HuH-7 (cell line): ENCODE measurements at places on chromosomes 7 and 10.

DNA sequence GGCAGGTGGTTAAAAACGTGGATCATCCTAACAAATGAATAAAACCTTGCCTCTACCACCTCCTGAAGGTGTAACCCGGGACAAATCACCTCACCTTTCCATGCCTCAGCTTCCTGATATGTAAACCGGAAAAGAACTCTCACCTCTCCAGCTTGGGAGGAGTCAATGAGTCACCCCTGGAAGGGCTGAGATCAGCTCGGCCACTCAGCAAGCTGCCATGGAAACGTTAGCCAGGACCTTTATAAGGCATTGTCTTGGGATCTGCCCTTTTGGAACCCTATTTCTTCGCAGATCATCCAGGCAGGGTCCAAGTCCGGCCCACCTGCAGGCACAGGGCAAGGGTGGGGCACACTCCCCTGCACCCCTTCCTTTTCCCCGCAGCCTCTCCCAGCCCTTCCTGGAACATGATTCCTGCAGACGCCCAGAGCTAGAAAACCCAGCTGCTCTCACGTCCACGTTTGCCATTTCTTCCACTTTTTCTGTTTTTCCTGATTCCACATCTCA is 81.6 kb upstream of the PFKP start:
- DNase-seq, result no peak

GRCh38 chr7:93006480-93007095 is 111.2 kb downstream of the SAMD9 start:
- no peak for DNase-seq

DNA sequence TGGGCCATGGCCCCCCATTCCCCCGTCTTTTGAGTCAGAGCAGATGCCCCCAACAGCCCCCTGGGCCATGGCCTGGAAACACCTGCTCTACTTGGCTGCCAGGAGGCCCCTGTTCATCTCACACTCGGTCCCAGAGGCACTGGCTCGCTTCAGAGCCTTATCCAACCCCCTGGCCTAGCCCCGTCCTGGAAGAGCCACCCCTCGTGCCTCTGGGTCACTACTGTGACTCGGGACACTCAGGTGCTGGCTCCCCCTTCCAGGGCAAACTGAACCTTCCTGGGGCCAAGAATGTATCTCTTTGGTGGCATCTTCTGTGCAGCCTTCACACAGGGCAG is 7.0 kb downstream of the POLR2J start:
- DNase-seq, result no peak

- DNase-seq, result no peak
Observed at GRCh38 chr7:80711531-80711930, 73.1 kb downstream of the CD36 start.

- no peak for DNase-seq
Observed at GRCh38 chr7:113519472-113519871, 399.3 kb downstream of the PPP1R3A start.

GRCh38 chr7:120229084-120229483 is 43.9 kb upstream of the KCND2 start:
- no peak for DNase-seq

DNA sequence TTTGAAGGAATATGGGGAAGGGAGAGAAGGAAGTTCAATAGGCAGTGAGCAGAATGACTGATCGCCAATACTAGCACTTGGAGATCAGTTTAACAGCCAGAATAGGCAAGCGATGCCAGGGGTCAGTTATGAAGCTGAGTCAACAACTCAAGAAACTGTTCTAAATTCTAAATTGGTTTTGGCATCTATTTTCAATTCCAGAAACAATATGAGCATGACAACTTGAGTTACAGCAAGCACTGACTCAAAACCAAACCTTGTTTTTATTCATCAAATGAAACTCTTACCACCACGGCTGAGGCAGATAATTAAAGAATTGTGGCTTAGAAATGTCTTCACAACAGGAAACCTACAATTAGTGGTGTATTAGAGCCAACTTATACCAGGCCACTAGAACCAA is 180.5 kb upstream of the ASAH2 start:
- no peak for DNase-seq

GRCh38 chr7:40135317-40135610 is 459 bp downstream of the SUGCT start:
- DNase-seq, result no peak

- no peak for DNase-seq
Observed at GRCh38 chr10:97721871-97722780, 8.6 kb downstream of the MARVELD1 start.

GRCh38 chr10:34183016-34183796 is 631.9 kb downstream of the PARD3 start:
- no peak for DNase-seq

- no peak for DNase-seq
Observed at GRCh38 chr10:7572391-7572790, 94.4 kb downstream of the ITIH5 start.

- no peak for DNase-seq
Observed at GRCh38 chr10:49571388-49571787, 32.5 kb upstream of the ERCC6 start.

DNA sequence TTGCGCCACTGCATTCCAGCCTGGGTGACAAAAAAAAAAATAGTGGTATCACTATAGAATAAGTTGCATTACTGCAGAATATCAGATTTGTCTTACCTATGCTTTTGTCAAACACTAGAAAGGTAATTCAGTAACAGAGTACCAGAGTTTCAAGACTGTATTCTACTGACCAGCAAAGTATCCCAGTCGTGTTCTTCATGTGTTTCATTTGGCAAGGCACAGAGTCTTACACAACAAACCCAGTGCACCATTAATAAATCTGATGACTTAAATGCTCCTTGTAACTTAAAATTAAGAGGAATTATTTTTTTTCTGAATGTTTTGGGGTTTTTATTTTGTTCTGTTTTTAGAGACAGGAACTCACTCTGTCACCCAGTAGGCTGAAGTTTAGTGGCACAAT is 34.4 kb upstream of the PBLD start:
- DNase-seq, result no peak

- DNase-seq, result no peak
Observed at GRCh38 chr7:95859429-95859828, 87.1 kb downstream of the DYNC1I1 start.

DNA sequence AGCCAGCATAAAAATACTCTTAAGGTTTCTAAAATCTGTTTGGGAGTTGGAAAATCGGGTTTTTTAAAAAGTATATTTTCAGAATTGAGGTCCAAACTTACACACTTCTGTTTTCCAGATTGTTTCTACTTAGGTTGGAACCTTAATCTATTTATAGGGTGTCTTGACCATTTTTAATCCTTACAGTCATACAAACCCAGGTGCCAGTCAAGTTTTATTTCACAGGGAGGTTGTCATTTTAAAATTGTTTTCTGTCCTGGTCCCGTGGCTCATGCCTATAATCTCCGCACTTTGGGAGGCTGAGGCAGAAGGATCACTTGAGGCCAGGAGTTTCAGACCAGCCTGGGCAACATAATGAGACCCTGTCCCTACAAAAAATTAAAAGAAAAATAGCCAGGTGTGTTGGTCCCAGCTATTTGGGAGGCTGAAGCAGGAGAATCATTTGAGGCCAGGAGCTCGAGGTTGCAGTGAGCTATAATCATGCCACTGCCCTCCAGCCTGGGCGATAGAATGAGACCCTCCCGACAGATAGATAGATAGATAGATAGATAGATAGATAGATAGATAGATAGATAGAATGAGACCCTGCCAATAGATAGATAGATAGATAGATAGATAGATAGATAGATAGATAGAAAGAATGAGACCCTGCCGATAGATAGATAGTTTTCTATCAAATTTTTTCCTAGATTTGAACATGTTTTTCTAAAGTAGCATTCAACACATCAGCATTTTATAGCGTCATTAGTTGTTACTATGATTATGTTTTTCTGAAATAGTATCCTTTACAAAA is 47.3 kb upstream of the NCF1 start:
- no peak for DNase-seq

DNA sequence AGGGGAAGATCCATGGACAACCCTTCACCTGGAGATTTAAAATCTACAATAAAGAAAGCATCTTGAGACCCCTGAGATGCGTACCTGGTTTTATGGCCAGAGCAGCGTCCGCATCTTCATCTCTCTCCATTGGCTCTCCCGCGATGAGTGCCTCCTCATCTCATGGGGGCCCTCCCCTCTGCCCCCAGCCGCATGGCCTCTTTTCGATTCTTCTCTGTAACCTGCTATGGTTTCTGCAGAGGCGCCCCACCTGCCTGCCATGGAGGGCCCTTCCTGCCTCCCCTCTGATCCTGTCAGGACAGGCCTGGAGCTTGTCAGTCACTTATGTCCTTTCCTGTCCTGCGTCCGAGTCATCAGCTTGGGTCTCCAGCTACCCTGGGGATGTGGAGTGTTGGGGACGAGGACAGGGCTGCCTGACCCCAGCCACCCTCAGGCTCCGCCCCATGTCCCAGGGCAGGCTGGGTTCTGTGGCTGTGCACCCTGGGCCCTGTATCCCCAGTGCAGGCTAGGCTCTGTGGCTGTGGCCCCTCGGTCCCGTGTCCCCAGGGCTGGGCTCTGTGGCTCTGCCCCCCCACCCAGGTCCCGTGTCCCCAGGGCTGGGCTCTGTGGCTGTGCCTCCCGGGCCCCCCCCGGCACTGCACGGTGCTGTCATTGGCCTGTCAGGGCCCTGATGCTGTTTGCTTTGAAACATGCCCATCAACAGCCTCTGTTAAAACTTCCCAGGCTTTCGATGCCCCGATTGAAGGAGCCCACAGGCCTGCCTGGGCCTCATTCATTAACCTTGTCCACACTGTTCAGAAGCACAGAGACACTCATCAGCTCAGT is 99.8 kb downstream of the WDR37 start:
- no peak for DNase-seq
